ENCODE measurements at places on chromosomes 4 and X.

- no peak for DNase-seq
Measured at GRCh38 chr4:26953366-26953765, 92.7 kb downstream of the STIM2 start.

GRCh38 chrX:135009057-135009610 is 13.2 kb downstream of the RTL8B start:
- DNase-seq, result no peak

- DNase-seq, result no peak
Measured at GRCh38 chr4:67109276-67109675, 436.0 kb downstream of the CENPC start.

DNA sequence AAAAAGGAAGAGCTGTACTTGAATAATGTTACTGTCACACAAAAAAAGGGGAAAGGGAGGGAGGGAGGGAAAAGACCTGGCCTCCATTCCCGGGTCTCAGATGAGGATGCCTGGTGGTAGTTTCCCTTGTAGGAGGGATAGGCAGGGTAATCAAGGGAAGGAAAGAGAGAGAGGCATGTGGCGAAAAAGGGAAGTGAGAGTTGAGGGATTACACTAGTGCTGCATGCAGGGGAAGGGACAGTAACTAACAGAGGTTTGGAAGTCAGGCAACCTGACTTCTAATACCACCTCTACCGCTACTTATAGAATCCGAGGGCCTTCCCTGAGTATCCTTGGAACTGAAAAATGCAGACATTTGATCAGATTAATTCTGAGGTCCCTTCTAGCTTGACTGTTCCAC is 821.7 kb upstream of the FTHL17 start:
- DNase-seq, result no peak

GRCh38 chr4:118865091-118865708 is 23.5 kb upstream of the SYNPO2 start:
- no peak for DNase-seq

DNA sequence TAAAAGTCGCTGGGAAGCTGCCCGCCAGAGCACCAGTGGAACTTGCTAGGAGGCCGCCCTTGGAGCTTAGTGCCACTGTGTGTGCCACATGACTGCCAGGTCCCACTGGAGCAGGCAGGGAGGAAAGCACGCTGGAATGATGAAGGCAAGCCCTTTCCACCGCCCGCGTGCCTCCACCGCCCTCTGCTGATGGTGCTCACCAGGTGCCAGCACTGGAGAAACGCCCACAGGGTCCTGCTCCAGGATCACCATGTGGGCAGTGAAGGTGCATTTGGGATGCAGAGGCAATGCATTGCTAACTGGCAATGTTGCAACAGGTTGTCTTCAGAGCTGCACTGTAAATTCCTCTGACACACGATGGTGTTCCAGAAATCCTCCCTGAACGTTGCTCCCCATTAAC is 76.3 kb downstream of the SHROOM2 start:
- no peak for DNase-seq

Data from AG04449 (cell line).